SHP77 treated with DMSO at 0.1 percent for 48 hours (cell line): ENCODE measurements at places on chromosomes 3 and 15.

- DNase-seq = peak; percentile 82
Measured at GRCh38 chr15:39255760-39256159, 325.1 kb upstream of the THBS1 start.

DNA sequence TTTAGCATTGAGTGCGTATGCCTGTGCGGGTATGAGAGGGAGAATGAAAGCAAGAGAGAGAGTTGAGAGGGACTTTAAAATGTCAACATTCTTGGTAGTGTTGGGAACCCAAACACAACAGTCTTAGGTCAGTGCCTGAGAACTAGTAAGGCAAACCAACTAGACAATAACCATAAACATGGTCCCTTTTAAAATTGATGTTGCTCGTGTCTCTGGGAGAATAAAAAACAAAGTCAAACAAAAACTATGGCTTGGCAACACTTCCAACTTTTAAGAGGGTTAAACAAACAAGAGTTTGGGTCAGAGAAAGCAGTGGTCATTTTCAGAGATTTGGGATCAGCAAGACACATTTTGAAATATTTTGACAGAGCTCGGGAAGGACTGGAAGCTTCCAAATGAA is 146.7 kb upstream of the THBS1 start:
- no peak for DNase-seq

DNA sequence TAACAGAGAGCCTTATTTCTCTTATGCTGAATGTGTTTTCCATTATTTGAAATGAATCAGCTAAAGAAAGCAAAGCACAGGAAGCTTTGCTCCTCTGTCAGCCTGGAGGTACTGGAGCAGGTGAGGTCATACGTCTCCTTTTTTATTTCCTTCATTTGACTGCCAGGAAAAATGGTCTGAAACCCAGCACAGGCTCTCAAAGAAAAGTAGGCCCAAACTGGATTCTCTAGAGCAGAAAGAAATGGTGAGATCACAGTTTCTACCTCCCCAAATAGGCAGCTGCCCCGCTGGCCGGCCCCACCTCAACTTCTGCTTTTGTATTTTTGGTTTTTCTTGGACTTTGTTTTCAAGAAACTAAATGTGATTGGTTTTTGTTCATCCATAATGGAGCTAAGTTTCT is 95.1 kb downstream of the RPL39L start:
- DNase-seq = no peak

- no peak for DNase-seq
Measured at GRCh38 chr3:127209840-127210653, 17.1 kb downstream of the PRR23E start.

DNA sequence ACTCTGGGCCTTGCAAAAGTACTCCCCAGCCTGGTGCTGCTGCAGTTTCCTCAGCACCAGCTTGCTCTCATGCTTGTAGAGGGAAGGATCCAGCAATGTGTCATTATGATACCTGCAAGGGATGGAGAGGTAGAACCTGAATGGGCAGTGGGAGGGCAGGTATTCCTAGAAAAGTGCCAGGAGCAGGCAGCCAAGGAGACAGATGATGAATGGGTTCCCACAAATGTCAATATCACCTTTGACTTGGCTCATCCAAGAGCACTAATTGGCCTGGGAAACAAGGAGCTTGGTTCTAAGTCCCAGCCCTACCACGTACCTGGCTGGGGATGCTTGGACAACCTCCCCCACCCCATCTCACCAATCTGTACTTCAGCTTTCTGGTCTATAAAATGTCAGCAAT is 9.4 kb downstream of the CILP start:
- no peak for DNase-seq

- DNase-seq = no peak
Measured at GRCh38 chr15:73796331-73796831, 43.2 kb upstream of the INSYN1 start.

- DNase-seq = no peak
Measured at GRCh38 chr3:45043728-45044299, 17.7 kb downstream of the CLEC3B start.

GRCh38 chr3:177466074-177466473 is 268.8 kb upstream of the TBL1XR1 start:
- no peak for DNase-seq

GRCh38 chr15:84805221-84805620 is 11.9 kb upstream of the ALPK3 start:
- no peak for DNase-seq

DNA sequence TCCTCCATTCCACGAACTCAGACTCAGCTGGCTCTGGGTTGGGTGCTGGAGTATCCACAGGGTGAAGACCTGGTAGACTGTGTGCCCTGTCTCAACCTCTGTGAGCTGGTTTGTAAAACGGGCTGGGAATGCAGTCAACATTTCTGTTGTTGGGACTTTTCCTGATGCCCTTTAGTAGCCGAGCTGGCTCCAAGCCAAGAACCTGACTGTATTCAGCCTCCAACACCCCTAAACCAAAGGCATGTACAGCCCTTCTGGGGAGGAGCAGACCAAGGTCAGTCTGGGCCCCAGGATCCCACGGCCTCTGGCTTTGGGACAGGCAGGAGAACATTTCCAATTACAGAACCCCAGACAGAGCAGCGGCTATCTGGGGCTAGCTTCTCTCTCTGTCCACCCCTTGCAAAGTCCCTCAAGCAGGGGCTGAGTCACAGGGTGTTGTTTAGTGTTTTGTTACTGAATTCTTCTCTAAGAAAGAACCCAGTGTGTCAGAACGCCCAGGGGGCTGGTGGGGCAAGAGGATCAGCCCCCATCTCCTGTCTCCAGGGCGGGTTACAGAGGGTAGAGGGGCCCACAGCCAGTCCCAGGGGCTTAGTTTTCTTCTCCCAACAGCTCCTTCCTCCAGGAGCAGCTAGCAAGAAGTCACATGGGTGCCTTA is 56.8 kb upstream of the SLC6A6 start:
- DNase-seq = no peak

DNA sequence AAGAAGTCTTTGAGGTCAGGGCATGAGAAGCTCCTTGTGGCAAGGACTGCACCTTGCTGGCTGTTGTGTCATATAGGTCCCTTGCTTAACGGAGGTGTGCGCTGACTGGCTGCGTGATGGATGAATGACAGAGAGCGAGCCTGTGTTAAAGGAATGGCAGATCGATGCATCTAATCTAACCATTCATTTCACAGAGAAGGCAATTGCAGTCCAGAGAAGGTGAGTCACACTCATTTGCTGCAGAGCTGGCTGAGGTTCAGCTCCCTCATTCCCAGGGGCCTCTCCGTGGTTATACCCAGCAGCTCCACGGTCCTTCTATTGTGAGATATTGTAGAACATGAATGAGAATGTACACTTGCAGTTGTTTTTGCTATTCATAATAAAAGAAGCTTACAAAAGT is 289.3 kb downstream of the EPHB1 start:
- no peak for DNase-seq

GRCh38 chr3:165883863-165884478 is 46.7 kb upstream of the BCHE start:
- peak; percentile 73 for DNase-seq

GRCh38 chr3:177451864-177452830 is 254.9 kb upstream of the TBL1XR1 start:
- DNase-seq = no peak

DNA sequence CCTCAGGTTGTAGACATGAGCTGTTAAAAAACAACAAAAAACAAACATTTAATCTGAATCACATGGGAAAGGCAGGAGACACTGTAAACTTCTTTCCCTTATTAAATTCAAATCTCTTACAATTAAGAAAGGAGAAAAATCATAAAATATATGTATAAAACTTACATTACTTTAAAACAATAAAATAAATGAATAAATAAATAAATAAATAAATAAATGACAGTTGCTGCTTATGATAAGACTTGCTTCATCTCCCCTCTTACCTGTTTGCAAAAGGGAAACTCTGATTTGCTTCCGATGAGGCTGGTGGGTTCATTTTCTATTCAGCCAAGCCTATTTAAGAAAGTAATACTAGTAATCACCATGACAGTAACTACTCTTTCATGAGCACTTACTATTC is 353.4 kb upstream of the TBL1XR1 start:
- DNase-seq = no peak

DNA sequence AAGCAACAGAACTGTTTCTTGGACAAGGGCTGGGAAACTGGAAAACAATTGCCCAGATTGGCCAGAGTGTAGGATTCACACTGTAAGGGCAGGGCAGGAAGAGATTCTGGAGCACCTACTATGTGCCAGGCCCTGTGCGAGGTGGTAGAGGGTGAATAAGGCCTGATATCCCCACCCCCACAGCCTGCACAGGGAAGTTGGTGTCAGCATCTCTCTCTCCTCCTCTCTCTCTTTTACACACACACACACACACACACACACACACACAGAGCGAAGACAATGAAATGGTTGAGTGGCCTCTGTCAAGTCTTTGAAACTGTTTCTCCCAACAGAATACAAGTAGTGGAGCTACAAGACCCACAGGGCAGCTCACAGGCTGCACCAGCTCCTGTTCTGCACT is 47.1 kb upstream of the SLCO2A1 start:
- no peak for DNase-seq

GRCh38 chr3:34015204-34016142 is 217.0 kb downstream of the PDCD6IP start:
- no peak for DNase-seq

- no peak for DNase-seq
Measured at GRCh38 chr15:39720081-39720480, 62.6 kb downstream of the FSIP1 start.

GRCh38 chr3:126557415-126557745 is 1.4 kb downstream of the C3orf22 start:
- DNase-seq = no peak
